ENCODE measurements at places on chromosomes 16 and 17.

GRCh38 chr16:85374571-85374872 lies 238.6 kb upstream of the GSE1 start:
- no peak overlapping the region for H3K4me3 ChIP-seq
- DNase-seq, result no peak
- peaks cover 4% of the 10 kb centered on the region for H3K27me3 ChIP-seq
- no peaks in the 10 kb centered on the region for H3K36me3 ChIP-seq

- H3K36me3 ChIP-seq, result peaks cover 3% of the 10 kb centered on the region
- H3K4me1 ChIP-seq, result peaks cover 11% of the 10 kb centered on the region
- no peak for DNase-seq
- H3K4me3 ChIP-seq, result peak overlapping the region; percentile 100
Measured at GRCh38 chr17:46191322-46192188, 1.7 kb downstream of the KANSL1 start.

DNA sequence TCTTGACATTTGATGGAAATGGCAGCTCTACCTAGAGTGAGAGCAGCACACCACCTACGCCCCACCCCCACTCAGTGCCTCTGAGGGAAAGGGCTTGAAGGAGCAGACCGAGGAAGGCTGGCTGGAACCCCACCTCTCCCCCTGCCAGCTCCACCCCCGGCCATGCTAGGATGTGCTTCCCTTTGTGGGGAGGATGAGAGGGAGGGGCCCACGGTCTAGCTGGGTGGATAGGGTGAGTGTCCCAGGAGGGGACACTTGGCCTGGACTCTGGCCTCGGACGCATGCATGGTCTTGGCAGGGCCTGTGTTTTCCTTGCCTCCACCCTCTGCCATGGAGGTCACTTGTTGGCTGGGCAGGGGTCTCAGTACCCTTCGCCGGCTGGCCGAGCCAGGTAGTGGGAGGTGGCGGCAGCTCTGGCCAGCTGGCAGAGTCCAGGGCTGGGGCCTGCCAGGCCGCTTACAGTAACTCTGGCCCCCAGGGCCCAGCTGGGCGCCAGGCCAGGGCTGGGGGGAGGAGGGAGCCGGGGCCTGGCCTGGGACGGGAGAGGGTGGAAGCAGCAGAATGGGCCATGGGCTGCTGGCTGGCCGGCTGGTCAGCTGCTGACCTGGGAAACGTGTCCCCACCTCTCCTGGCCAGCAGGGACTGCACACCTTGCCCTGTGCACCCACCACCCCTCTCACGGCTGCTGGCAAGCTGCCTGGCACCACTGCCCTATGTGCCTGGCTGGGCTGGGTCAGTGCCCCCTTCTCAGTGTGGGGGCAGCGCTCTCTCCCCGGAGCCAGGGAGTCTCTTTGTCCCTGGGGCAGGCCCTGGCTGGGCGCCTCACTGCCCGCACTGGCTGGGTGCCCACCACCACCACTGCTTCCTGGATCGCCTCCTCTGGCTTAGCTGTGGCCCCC lies 23.0 kb downstream of the RARA start:
- H3K4me1 ChIP-seq, result peaks cover 100% of the 10 kb centered on the region
- H3K27ac ChIP-seq, result peak overlapping the region; percentile 83
- no peaks in the 10 kb centered on the region for H3K27me3 ChIP-seq

- H3K4me3 ChIP-seq, result no peak overlapping the region
- H3K27me3 ChIP-seq, result no peaks in the 10 kb centered on the region
- DNase-seq, result no peak
Measured at GRCh38 chr17:50922721-50923405, 56.7 kb upstream of the TOB1 start.

DNA sequence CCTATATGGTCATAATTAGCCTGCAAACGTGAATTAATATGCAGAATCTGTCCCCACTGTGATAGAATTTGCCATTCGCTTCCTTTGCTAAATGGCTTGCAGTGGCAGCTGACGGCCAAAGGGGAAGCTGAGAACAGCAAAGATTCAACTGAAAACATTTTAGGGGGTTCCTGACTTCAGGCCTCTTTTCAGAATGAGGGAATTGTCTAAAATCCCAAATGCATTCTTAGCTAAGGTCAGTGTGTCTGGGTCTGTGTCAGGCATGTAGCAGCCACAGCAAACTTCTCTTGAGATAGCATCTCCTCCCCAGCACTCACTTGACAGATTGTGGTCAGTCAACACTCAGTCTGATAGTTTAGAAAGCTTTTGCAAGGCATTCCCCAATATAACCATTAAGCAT lies 701.1 kb downstream of the WWOX start:
- no peaks in the 10 kb centered on the region for H3K27me3 ChIP-seq
- no peaks in the 10 kb centered on the region for H3K4me1 ChIP-seq
- H3K36me3 ChIP-seq, result no peaks in the 10 kb centered on the region
- no peak overlapping the region for H3K4me3 ChIP-seq
- DNase-seq, result no peak
- H3K27ac ChIP-seq, result no peak overlapping the region

DNA sequence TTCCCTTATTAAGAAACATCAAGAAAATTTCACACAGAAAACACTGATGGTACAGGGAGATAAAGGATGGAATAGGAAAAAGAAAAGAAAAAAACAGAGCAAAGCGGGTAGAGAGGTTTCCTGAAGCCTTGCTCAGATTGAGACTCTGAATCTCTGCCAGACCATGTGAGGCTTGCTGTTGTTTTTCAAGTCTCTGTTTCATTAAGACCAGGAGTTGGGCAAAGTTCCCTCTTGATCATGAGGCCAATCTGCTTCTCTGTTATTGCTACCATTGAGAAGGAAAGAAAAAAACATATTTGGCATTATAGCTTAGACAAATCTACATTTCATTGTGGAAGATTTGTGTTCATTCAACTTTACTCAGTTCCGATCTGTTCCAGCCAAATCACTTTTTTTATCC lies 201.6 kb upstream of the SOX9 start:
- DNase-seq, result no peak
- no peaks in the 10 kb centered on the region for H3K36me3 ChIP-seq
- H3K27ac ChIP-seq, result no peak overlapping the region
- no peaks in the 10 kb centered on the region for H3K27me3 ChIP-seq
- no peak overlapping the region for H3K4me3 ChIP-seq

- H3K27me3 ChIP-seq, result no peaks in the 10 kb centered on the region
- H3K4me3 ChIP-seq, result no peak overlapping the region
- no peak overlapping the region for H3K27ac ChIP-seq
- H3K36me3 ChIP-seq, result no peaks in the 10 kb centered on the region
Measured at GRCh38 chr17:6700948-6701307, 12.2 kb downstream of the SLC13A5 start.

- H3K27me3 ChIP-seq, result no peaks in the 10 kb centered on the region
- no peak for DNase-seq
- H3K27ac ChIP-seq, result no peak overlapping the region
- H3K4me3 ChIP-seq, result no peak overlapping the region
- no peaks in the 10 kb centered on the region for H3K36me3 ChIP-seq
Measured at GRCh38 chr16:64455275-64455674, 666.6 kb downstream of the CDH11 start.

DNA sequence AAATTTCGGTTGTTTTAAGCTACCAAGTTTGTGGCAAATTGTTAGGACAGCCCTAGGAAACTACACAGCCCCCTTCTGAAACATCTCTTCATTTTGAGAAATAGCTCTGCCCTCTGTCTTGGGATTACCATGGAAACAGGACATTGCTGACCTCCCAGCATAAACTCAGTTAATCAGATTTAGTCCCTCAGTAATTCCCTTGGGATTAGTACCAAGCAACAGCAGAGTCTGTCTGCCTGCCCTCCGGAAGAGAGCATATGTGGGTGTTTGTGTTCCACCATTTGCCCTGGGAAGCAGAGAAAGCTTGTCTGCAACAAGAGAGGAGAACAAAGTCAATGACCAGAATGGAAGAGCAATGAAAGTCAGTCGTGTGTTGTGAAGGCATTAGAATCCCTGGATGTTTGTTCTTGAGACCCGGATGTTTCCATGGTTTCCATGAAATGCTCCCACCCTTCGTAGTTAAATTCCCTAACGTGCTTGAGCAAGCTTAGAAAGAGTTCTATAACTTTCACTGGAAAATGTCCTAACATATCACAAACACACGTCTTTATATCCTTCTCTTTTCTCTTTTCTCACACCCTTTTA lies 26.2 kb downstream of the NUDT7 start:
- no peak overlapping the region for H3K4me3 ChIP-seq
- no peak overlapping the region for H3K27ac ChIP-seq
- H3K27me3 ChIP-seq, result no peaks in the 10 kb centered on the region
- H3K4me1 ChIP-seq, result no peaks in the 10 kb centered on the region
- H3K36me3 ChIP-seq, result no peaks in the 10 kb centered on the region

DNA sequence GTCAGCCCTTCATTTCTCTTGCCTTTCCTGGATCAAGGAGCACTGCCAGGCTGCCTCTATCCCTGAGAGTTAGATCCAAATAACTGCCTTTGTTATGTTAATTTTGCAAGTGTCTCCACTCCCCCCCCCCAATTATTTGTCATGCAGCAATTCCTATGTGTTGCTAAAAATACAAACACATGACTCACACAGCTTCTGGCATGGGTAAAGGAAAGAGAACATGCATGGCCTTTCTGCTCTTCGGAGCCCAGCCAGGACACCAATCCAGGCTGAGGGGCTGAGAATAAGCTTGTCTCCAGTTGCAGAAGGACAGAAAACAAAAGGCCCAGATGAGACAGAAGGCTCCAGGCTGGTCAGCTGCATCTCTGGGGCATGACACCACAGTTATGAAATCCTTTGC lies 148.0 kb upstream of the TNRC6C start:
- peaks cover 14% of the 10 kb centered on the region for H3K4me1 ChIP-seq
- no peaks in the 10 kb centered on the region for H3K27me3 ChIP-seq
- no peak overlapping the region for H3K27ac ChIP-seq

DNA sequence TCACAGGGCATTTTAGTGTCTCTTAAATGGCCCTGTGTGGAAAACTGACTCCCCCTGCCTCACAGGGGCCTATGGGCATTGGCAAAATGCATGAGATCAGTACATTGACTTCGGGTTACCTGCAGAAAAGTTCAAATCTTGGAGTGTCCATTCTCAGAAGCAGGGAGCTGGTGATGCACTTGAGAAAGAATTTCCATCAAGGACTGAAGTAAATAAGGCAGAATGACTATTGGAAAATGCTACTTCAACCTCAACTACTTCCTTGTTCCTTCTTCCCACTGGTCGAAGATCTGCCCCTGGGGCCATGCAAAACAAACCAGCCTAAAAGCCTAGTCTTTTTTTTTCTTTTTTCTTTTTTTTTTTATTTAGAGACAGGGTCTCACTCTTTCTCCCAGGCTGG lies 13.8 kb upstream of the GSDMA start:
- no peak for DNase-seq
- H3K4me3 ChIP-seq, result no peak overlapping the region
- no peaks in the 10 kb centered on the region for H3K27me3 ChIP-seq
- no peaks in the 10 kb centered on the region for H3K36me3 ChIP-seq
- H3K4me1 ChIP-seq, result peaks cover 5% of the 10 kb centered on the region

All from esophagus squamous epithelium (tissue), 5 donors.